Sigmoid colon (tissue), 7 donors: ENCODE measurements at places on chromosomes 13 and 19. TPM values are rescaled to one million over a fixed set of nuclear protein-coding genes. Genes with fewer than 3 reads are reported as not detected.

DNA sequence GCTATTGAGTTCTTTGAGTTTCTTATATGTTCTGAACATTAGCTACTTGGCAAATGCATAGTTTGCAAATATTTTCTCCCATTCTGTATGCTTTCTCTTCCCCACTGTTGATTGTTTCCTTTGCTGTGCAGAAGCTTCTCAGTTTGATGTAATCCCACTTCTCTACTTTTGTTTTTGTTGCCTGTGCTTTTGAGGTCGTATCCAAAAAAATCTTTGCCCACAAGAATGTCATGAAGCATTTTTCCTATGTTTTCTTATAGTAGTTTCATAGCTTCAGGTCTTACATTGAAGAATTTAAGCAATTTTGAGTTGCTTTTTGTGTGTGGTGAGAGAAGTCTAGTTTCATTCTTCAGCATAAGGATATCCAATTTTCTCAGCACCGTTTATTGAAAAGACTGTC, 536.7 kb upstream of the ARGLU1 start:
- H3K36me3 ChIP-seq = no peaks in the 10 kb centered on the region
- no peaks in the 10 kb centered on the region for H3K27me3 ChIP-seq
- H3K4me3 ChIP-seq = no peak overlapping the region

- H3K27ac ChIP-seq = no peak overlapping the region
- no peaks in the 10 kb centered on the region for H3K4me1 ChIP-seq
- no peak for DNase-seq
- H3K4me3 ChIP-seq = no peak overlapping the region
- H3K27me3 ChIP-seq = no peaks in the 10 kb centered on the region
Measured at GRCh38 chr19:46206176-46206575, 23.4 kb upstream of the IGFL1 start.

DNA sequence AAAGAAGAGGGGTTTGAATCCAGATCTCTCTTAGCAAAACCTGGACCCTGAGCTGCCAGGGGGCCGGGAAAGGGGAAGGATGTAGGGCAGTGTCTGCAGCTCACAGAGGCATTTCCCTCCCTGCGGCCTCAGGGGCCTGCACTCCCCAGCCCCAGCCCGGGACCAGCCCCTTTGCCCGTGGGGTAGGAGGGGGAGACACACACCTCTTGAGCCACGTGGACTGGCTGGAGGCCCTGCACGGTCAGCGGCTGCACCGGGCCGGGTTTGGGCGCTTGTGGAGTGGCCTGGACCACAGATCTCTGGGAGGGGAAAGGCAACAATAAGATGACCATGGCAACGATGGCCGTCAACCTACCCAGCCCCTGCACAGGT, 26.9 kb downstream of the RFX1 start:
- H3K36me3 ChIP-seq = no peaks in the 10 kb centered on the region
- no peaks in the 10 kb centered on the region for H3K27me3 ChIP-seq
- peak overlapping the region; percentile 30 for H3K4me3 ChIP-seq

DNA sequence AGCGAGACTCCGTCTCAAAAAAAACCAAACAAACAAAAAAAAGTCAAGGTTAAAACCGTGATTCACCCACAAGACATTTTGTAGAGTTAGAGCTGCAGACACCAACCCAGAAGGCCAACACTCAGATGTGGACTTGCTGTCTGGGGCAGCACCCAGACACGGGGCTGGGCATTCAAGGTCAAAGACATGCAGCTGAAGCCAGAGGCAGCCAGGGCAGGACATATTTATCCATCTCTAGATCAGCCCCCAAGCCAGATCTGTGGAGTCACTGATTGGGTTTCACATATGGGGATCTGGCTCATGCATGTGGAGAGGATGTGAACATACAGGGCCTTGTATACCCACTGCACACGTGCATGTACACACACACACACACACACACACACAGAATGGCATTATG, 3.6 kb downstream of the KLK15 start:
- H3K27ac ChIP-seq = no peak overlapping the region
- no peak for DNase-seq
- no peak overlapping the region for H3K4me3 ChIP-seq
- H3K4me1 ChIP-seq = no peaks in the 10 kb centered on the region
- no peaks in the 10 kb centered on the region for H3K27me3 ChIP-seq
- H3K36me3 ChIP-seq = no peaks in the 10 kb centered on the region

GRCh38 chr13:38630780-38631179, 56.1 kb upstream of the FREM2 start:
- no peaks in the 10 kb centered on the region for H3K4me1 ChIP-seq
- DNase-seq = no peak
- no peak overlapping the region for H3K4me3 ChIP-seq
- H3K27me3 ChIP-seq = no peaks in the 10 kb centered on the region

GRCh38 chr19:45901432-45901911, 941 bp downstream of the MYPOP start:
- peaks cover 9% of the 10 kb centered on the region for H3K36me3 ChIP-seq
- H3K4me3 ChIP-seq = peak overlapping the region; percentile 80
- peak overlapping the region; percentile 83 for H3K27ac ChIP-seq

GRCh38 chr13:61728471-61728870, 312.8 kb upstream of the PCDH20 start:
- H3K27me3 ChIP-seq = no peaks in the 10 kb centered on the region
- no peak overlapping the region for H3K4me3 ChIP-seq
- no peak for DNase-seq

DNA sequence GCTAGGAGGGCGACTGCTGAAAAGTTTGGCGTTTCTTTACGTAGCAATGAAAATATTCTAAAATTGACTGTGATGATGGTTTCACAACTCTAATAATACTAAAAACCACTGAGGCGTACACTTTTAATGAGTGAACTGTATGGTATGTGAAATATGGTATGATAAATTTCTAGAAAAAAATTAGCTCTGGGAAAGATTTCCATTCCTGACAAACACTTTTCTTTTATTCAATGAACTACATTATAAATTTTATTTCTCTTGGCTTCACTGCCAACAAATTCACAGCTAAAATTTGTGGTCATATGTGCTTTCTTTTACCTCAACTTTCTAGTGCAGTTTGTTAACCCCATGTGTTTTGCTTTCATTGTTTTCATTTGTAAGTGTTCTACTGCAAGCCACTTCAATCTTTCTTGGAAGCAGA, 11.1 kb downstream of the ZC3H13 start:
- peaks cover 41% of the 10 kb centered on the region for H3K36me3 ChIP-seq
- no peak overlapping the region for H3K27ac ChIP-seq
- H3K4me1 ChIP-seq = no peaks in the 10 kb centered on the region
- no peaks in the 10 kb centered on the region for H3K27me3 ChIP-seq
- H3K4me3 ChIP-seq = no peak overlapping the region

Gene S1PR4
- 24.4 TPM for polyA plus RNA-seq

Gene MAST3
- polyA plus RNA-seq = 16.3 TPM

Gene PTBP1
- polyA plus RNA-seq = 154 TPM

Gene PRRG2
- polyA plus RNA-seq = 18.9 TPM

Gene TMEM86B
- 0.69 TPM for polyA plus RNA-seq
